Cardiac fibroblast (primary cell): ENCODE measurements at places on chromosomes 12 and 14.

GRCh38 chr12:83656004-83656403 is 969.3 kb downstream of the TMTC2 start:
- DNase-seq = no peak

GRCh38 chr12:119989731-119990381 is 820 bp downstream of the BICDL1 start:
- DNase-seq = peak; percentile 63

- peak; percentile 33 for DNase-seq
These were observed 11.7 kb upstream of the OTOGL start for GRCh38 chr12:80087486-80088213.

DNA sequence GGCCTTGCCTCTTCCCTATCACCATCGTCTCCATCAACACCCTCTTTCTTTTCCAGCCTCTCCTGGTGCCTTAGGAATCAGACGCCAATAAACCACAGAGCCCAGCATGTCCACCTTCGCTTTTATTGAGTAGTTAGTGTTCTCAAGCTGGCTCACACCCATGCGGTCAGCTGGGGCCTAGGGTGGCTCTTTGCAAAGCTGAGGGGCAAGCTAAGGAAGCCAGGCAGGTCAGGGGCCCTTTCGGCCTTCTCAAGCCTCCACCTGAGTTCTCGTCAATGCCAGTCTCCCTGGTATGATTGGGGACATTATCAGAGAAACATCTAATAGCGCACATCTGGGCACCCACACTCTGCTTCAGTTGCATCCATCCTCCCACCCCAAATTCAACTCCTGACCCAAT is 737 bp upstream of the TEX52 start:
- no peak for DNase-seq

- DNase-seq = no peak
These were observed 39.3 kb upstream of the ACSM4 start for GRCh38 chr12:7264538-7264937.

DNA sequence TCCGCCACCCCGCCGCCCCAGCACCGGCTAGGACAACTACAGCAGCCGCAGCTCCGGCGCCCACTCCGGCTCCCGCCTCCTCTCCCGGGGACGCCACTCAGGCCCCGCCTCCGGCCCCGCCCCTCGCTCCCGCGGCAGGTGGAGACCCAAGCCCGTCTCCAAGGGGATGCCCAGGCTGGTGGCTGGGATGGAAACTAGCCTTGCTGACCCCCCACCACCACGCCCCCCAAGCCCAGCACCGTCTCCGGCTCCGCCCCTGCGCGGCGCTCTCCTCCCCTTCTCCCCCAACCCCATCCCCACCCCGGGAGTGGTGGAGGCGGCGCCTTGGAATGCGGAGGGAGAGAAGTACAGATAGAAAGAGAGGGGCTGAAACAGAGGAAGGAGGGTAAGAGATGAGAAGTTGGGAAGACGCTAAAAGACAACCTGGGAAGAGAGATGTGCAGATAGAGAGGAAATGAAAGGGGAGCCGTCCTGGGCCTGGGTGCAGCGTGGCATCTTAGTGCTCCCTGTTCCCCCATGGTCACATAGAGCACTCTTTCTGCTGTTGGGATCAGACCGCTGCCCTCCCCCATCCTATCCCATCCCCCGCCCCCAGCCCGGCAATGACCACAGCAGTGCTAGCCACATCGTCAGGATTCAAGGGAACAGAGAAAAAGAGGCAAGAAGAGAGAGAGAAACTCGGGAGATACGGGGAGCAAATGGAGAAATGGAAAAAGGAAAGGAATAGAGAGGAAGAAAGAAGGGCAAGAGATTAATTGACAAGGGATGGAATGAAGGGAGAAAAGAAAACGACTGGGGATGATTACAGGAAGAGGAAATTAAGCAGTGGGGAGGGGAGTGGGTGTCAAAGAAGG is at the start of gene ITGA7:
Gene ITGA7 (minus strand): TSS at position 64 of the 854 bp plus-strand sequence. CDS start 222 bp downstream, outside the sequence.
- no peak for DNase-seq

DNA sequence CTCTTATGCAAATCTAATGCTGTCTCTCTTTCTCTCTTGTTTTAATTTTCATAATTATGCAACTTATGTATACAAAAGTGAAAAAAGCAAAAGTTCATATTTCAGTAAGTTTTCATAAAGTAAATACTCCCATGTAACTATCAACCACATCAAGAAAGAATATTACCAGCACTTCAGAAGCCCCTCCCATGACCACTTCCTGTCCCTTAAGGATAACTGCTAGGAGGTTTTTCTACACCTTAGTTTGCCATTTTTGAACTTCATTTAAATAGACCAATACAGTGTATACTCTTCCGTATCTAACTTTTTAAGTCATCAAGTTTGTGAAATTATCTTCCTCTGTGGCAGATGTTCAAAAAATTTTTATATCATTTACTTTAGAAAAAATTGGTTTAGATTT is 547 bp upstream of the OR4K15 start:
- no peak for DNase-seq

DNA sequence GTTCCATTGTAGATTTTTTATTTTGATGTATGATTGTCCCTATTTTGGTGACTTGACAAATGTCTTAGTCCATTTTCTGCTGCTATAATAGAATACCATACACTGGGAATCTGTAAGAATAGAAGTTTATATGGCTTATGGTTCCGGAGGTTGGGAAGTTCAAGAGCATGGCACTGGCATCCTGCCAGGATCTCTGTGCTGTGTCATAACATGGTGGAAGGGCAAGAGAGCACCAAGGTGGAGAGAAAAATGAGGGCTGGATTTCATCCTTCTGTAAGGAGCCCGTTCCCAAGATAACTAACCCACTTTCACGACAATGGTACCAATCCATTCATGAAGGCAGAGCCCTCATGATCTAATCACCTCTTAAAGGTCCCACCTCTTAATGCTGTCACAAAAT is 176.7 kb downstream of the TMEM132D start:
- no peak for DNase-seq

GRCh38 chr12:75651342-75651695 is 139.9 kb upstream of the KRR1 start:
- peak; percentile 34 for DNase-seq

GRCh38 chr12:96770219-96771102 is 136.6 kb upstream of the NEDD1 start:
- DNase-seq = no peak

DNA sequence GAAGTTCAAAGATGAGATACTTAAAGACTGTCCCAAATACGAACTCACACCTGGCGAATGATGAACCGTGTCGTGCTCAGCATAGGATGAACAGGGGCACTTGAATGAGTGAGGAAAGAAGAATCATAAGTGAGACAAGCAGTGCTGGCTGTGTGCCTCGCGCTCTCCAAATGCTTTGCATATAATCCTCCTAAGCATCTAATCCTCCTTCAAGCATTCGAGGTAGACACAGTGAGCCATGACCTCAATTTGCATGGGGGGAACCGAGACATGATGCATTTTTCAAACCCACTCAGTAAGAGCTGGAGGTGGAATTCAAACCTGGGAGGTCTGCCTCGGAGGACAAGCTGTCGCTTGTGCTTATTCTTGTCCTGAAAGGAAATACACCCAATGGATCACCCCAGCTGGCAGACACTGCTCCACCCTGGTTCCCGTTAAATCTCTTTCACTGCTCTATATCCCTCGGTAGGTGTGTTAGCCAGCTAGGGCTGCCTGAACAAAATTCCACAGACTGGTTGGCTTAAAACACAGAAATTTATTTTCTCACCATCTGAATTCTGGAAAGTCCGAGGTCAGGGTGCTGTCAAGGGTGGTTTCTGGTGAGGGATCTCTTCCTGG is 274.0 kb downstream of the SLC15A4 start:
- no peak for DNase-seq
